ENCODE measurements at places on chromosomes 2 and 18.

DNA sequence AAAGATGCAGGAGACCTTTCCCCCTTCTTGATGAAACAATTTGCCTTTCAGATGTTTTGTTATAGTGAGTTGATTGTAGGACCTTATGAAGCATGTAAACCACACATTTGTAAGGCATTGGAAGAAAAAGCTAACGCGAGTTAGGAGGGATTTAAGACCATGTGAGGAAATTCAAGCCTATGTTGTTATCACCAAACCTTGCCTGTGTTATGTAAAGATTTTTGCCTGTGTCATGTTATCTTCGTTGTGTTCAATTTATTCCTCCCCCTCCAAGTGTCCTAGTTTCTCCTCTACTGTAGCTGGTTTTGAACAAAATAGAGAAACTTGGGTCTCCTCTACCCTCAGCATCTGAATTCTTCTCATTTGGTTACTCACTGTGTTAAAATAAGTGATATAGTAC lies 173.0 kb downstream of the NEDD4L start:
- no peak for DNase-seq

GRCh38 chr2:109510136-109511028 lies 103.4 kb downstream of the SEPTIN10 start:
- peak; percentile 76 for DNase-seq

GRCh38 chr2:239033801-239034560 lies 186.1 kb downstream of the TWIST2 start:
- DNase-seq = no peak

GRCh38 chr2:240577281-240578109 lies 9.0 kb upstream of the CAPN10 start:
- DNase-seq = no peak

DNA sequence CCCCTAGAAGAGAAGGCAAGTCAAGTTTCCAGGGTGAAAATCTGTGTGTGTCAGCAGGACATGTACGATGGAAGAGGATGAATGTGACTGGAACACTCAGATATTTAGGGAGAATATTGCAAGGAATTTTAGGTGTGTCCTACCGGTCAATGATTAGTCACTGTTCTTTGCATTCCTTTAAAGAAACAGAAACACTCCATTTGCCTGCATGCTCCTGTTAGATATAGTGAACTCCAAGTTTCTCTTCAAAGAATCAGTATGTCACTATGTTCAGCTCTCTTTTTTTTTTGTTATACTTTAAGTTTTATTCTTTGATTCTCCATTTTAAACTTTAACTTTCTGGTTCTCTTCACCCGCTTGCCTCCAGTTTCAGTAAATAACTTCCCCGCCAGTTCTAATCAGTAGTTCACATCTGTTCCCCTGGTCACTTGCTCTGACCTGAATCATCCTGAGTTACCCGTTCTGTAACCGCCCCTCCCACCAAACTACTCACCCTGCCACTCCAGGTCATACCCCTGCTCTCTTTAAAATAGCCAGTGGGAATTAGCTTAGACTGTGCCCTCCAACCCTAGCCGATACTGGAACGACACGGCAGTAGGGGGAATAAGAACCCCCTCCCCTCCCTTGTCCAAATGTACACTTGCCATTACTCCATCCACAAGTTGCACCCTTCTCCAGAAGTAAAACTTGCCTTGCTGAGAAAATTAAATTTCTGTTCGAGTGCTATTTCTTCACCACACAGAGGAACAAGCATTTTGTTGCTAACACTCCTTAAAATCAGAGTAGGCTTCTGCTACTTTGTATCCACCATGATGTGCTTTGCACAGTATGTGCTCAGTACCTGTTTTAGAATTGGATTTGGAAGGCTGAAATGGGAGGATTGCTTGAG lies 268.4 kb downstream of the METTL4 start:
- DNase-seq = no peak

DNA sequence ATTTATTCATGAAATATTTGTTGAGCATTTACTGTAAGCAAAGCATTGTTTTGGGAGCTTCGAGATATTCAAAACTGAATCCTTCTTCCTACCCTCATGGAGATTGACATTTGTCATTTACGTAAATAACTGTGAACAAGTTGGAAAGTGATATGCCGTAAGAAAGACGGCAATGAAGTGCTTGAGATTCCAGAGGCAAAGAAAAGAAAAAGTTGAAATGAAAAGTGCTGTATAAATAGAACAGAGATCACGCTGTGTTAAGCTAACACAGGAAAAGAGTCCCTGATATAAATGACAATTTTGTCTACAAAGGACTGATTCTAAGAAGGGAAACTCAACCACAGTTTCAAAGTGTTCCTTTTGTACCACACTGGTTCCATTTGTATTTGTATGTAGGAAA lies 1.8 kb downstream of the CHRNA1 start:
- no peak for DNase-seq

DNA sequence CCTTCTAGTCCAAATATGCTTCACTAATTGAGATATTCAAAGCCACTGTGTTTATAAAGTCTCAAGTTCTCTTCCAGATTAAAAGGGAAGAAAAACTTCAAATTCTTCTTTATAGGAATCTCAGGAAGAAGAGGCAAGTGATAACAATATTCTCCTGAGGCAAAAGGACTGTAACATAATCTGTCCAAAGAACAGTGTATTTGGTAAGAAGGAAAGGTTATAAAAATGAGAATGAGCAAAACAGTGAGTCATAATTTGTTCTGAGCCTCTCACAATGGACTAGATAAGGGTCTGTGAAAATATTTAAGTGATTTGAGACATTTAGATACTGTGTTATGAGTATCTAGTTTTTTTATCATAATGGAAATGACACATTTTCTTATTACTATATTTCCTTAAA lies 44.3 kb downstream of the SNRPD1 start:
- no peak for DNase-seq

- DNase-seq = no peak
These were observed 463.7 kb upstream of the HNMT start for GRCh38 chr2:137500599-137500998.

- DNase-seq = no peak
These were observed 880.7 kb downstream of the SUCLG1 start for GRCh38 chr2:83578405-83578804.

- no peak for DNase-seq
These were observed 47.8 kb upstream of the C2orf74 start for GRCh38 chr2:61114147-61114546.

GRCh38 chr18:24022161-24022560 lies 7.6 kb downstream of the TTC39C start:
- no peak for DNase-seq

DNA sequence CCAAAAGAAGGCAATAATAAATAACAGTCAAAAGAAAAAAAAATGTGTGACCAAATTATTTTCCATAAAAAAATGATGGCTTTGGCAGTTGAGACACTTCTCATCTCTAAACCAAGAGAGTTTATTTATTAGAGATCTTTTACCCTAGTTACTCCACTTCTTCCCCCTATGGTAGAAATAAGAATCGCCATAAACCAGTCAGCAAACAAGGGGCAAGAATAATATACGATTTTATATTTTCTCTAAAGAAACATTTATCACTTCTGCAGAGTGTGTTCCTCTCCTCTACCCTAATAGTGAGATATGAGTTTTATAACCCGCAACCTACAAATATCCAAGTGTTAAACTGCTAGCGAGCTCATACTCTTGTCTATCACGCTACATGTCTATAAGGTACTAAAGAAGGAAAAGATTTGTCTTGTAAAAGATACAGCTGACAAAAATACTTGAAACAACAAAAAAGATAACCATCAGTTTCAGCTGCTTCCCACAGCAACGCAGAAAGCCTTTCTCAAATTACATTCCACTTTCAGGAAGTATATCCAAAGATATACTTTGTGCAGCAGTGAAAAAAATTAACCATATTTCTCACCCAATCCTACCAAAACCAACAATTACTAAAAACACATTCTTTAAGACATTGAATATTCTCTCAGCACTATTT lies 2.3 kb downstream of the RNF103 start:
- DNase-seq = no peak

DNA sequence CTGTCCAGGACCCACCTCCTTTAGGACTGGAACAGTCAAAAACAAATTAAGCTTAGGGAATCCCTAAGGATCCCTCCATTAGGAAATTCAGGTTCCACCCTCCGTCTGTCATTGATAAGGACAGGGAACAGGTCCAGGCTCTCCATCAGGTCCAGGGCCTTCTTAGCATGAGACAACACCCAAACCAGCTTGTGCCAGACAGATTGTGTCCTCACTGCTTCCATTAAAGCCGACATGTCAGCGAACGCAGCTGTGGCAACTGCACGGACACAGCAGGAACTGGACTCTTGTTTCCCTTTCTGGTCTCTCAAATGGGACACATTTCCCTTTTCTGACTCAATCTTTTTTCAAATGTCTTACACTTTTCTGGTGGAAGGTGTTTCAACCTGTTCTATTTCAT lies 81.4 kb downstream of the BCL11A start:
- no peak for DNase-seq

DNA sequence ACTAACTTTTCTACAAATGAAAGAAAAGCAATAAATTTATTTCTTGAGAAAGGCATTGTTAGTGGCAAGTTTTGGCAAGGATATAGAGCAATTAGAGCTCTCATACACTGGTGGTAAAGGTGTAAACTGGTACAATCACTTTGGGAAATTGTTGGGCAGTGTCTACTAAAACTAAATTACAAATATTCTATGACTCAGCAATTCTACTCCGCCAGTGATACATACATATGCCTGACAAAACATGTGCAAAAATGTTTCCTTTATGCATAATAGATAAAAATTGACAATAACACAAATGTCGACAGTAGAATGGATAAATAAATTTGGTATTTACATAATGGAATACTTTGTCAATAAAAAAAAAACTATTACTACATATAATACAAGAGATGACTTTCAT lies 96.3 kb upstream of the SATB2 start:
- no peak for DNase-seq

DNA sequence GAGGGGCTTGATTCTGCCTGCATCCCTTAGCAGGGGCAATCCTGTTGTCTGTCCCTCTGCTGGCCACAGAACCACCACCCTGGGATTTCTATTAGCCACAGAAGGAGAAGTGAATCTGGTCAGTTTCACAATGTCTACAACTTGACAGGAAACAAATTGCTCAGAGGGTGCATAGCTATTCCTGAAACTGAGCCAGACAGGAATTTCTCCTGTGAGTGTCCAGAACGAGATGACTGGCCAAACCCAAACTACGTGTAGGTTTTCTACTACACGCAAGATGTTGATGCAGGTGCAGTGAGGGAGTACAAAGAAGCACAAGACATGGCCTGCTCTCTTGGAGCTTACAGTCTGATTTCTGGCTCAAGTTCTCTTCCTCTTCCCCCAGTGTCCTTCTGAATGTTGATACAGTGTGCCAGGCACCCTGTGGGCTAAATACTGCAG lies 201.9 kb downstream of the CLIP4 start:
- DNase-seq = no peak

DNA sequence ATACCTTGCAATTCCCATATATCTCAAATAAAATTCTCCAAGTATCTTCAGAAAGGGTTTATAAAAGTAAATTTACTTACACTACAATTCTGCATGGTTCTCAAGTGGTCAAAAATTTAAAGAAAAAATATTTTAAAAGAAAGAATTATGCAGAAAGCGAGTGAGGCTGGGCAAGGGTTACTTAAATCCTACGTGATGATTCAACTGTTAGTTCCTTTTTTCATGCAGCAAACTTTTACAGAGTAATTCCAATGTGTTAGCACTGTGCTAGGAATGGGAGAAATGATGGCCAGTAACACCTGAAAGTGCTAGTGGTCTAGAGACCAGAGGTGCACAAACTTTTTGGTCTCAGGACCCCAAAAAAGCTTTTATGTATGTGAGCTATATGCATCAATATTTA lies 133.4 kb downstream of the ATAD2B start:
- DNase-seq = no peak

GRCh38 chr2:6812857-6813530 lies 52.7 kb downstream of the CMPK2 start:
- no peak for DNase-seq

DNA sequence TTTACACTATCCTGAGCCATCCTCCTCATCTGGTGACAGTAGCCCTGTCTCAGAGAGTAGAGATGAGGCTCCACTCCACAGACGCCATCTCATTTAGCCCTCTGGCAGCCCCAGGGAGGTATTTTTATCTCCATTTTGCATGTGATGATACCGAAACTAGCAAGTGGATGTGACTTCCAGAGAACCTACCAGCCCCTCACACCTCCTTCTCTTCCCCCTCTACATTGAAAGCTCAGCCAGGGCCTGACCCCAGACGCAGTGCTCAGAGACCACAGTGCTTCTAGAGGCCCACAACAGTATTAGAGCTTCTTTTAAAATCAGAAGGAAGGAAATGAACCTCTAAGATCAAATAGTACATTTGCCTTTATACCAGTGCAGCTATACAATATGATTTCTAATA lies 8.3 kb downstream of the GYPC start:
- DNase-seq = peak; percentile 31

- no peak for DNase-seq
These were observed 821 bp upstream of the CHRNG start for GRCh38 chr2:232538671-232539070.

GRCh38 chr2:7118606-7119131 lies 201.5 kb downstream of the RNF144A start:
- DNase-seq = no peak

- no peak for DNase-seq
These were observed 268.3 kb downstream of the KLHL29 start for GRCh38 chr2:23653326-23653725.
